Cardiac muscle cell (in vitro differentiated cells and primary cell): ENCODE measurements at places on chromosomes 6 and 20. TPM values are rescaled to one million over a fixed set of nuclear protein-coding genes. Genes with fewer than 3 reads are reported as not detected.

COL21A1 gene
- 1.2 and 1.4 TPM in 2 replicates for total RNA-seq

- DNase-seq, result no peak
These were observed 35.4 kb downstream of the MDFI start for GRCh38 chr6:41673704-41674000.

TBC1D22B gene
- total RNA-seq, result 10.9 and 12.8 TPM in 2 replicates

GRCh38 chr6:29834564-29835436, 7.2 kb downstream of the HLA-G start:
- peak; percentile 36 for DNase-seq

CYP24A1 gene
- total RNA-seq, result not detected in 2 replicates

DNA sequence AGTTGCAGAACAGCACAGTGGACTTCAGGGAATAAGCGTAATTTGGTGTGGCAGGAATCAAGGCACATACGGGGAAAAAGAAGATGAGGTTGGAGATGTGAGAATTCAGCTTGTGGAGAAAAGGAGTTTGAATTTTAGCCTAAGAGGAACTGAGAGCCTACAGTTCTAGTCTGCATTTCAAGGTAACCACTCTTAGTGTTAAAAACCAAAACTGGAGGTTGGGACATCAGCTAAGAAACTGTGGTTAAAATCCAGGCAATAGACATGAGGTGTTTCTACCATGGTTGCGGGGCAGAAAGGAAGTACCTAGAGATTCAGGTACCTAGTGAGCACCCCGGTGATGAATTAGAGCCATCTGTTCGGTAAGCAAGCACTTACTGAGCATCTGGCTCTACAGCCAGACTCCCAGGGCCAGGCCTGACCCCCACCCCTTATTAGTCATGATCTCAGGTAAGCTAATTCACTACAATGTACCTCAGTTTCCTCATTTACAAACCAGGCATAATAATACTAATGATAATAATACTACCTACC, 44.4 kb downstream of the FAXC start:
- DNase-seq, result no peak

- DNase-seq, result no peak
These were observed 141.6 kb upstream of the SHLD1 start for GRCh38 chr20:5608442-5609161.

KCNB1 gene
- total RNA-seq, result 0.06 and 0.07 TPM in 2 replicates
